ENCODE measurements at places on chromosomes 7 and 10.

DNA sequence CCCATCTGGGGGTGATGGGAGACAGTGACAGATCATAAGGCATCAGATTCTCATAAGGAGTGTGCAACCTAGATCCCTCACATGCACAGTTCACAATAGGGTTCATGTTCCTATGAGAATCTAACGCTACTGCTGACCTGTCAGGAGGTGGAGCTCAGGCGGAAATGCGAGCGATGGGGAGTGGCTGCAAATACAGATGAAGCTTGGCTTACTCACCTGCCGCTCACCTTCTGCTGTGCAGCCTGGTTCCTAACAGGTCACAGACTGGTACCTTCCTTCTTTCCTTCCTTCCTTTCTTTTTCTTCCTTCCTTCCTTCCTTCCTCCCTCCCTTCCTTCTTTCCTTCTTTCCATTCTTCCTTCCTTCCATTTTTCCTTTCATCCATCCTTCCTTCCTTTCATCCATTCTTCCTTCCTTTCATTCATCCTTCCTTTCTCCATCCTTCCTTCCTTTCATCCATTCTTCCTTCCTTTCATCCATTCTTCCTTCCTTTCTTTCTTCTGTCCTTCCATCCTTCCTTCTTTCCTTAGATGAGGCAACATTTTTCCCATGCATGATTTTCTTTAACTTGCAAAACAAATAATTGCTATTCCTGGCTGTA lies 370.0 kb upstream of the AUTS2 start:
- DNase-seq = no peak

DNA sequence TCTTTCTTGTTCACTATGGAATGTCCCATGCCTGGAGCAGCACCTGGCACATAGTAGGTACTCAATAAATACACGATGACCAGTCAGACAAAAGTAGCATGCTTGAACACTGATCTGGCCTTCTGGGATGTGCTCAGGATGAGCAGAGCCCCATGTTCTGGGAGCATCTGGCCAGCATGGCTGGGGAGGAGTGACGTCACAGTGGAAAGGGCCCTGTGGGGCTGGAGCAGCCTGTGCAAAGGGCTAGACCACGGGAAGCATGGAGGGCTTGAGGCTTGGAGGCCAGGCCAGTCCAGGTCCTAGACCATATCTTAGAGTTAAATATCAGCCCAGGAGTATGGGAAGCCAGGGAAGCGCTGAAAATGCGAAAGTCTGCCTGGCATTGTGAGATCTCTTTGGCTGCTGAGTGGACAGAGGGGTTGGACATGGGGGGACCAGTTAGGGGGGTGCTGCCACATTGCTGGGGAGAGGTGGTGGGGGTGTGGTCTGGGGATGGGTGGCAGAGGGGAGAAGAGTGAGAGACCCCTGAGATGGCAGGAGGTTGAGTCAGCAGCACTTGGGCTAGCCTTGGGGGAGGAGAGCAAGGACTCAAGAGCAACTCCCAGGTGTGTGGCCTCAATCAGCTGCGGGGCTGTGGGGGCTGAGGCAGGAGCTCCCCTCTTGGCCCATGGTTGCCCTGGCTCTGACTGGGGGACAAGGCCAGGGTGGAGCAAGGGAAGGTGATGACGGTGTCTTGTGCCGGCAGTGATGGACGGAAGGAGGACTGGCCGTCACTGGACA lies 34.9 kb downstream of the ZCCHC24 start:
- DNase-seq = no peak

DNA sequence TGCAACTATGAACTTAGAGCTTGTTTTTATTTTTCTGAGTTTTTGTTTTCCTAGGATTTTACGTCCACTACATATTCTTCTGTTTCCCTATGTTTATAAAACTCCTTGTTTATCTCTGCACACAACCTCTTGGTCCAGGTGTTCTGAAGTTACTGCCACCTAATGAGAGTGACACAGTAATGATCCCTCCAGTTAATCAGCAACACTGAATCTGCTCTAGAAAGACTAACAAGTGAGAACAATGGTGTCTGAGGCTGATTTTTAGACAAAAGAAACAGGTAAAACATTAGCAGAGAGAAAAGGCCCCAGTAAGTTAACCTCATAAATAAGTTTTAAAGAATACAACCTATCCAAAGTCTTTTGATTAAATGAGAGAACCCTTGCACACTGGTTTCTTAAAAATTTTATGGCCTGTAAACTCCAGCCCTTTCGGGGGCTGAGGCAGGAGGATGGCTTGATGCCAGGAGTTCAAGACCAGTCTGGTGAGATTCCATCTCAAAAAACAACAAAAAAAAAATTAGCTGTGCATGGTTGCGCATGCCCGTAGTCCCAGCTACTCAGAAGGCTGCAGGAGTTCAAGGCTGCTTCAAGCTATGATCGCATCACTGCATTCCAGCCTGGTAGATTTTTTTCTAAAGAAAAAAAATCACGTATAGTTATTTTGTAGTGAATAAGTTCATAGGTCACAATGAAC lies 397.6 kb downstream of the MAGI2 start:
- DNase-seq = no peak

DNA sequence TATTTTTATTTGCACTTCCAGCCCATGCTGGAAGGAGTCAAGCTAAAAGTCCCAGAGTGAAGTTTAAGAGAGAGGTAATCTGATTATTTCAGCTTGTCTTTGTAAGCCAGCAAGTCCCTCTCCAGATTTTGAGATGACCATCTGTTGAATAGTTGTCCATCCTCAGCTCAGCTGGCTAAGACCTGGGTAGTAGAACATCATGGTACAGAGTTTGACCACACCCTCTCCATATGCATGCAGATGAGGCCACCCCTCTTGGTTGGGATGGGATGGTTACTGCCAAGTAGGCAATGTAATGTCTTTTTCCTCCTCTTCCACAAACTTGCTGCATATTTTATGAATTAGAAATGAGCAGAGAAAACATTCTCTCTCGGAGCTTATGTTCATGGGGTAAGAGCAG lies 639.8 kb downstream of the SORCS3 start:
- no peak for DNase-seq

GRCh38 chr10:79052291-79053080 lies 16.3 kb upstream of the ZMIZ1 start:
- DNase-seq = peak; percentile 36

- DNase-seq = no peak
These were observed 17.6 kb upstream of the MICALL2 start for GRCh38 chr7:1476859-1477258.

- DNase-seq = no peak
These were observed 334.1 kb downstream of the HPSE2 start for GRCh38 chr10:98901441-98902110.

GRCh38 chr7:81926154-81926553 lies 156.3 kb upstream of the HGF start:
- no peak for DNase-seq

DNA sequence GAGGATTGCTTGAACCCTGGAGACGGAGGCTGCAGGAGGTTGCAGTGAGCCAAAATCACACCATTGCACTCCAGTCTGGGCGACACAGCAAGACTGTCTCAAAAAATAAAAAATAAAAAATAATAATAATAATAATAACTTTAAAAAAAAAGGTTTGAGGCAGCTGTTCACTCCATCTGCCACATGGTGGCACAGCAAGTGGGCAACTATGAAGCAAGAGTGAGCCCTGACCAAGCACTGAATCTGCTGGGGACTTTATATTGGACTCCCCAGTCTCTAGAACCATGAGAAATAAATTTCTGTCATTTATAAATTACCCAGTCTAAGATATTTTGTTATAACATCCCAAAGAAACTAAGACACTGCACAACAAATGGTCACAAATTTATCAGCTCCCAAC lies 14.6 kb upstream of the BRI3 start:
- no peak for DNase-seq

DNA sequence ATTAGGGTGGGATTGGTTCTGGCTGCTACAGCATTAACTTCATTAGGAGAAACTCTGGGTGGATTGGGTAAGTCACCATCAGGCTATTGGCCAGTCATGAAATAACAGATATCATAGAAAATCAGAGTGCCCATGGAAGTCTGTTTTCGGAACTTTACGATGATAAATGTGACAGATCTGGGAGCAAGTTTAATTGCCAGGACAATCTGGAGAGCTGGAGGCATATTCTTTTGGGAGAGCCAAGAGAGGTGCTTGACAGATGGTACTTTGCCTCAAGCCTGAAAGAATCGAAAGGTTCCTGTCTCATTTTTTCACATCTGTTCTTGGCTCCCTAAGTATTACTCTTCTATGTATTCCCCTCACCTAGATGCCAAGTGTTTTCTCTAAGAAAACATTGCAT lies 369.9 kb downstream of the CNTNAP2 start:
- no peak for DNase-seq

GRCh38 chr10:63720072-63720537 lies 198.9 kb downstream of the REEP3 start:
- DNase-seq = peak; percentile 64

DNA sequence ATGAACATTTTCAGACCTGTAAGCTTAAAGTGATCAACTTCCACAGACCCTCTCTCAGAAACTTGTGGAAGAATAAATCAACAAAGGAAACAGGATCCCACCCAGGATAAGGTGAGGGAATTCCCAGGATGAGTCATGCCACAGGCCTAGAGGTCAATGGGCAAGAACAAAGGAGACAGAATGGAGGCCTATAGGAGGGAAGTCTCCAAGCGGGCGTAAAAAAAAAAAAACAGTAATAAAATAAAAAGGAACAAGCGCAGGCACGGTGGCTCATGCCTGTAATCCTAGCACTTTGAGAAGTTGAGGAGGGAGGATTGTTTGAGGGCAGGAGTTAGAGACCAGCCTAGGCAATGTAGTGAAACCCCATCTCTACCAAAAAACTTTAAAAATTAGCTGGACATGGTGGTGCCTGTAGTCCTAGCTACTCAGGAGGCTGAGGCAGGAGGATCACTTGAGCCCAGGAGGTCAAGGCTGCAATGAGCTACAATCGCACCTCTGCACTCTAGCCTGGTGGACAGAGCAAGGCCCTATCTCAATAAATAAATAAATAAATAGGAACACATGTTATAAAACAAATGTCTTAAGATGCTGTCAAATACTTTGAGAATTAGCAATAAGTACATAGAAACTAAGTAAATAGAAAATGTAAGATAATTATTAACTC lies 8.4 kb downstream of the SORBS1 start:
- DNase-seq = no peak

DNA sequence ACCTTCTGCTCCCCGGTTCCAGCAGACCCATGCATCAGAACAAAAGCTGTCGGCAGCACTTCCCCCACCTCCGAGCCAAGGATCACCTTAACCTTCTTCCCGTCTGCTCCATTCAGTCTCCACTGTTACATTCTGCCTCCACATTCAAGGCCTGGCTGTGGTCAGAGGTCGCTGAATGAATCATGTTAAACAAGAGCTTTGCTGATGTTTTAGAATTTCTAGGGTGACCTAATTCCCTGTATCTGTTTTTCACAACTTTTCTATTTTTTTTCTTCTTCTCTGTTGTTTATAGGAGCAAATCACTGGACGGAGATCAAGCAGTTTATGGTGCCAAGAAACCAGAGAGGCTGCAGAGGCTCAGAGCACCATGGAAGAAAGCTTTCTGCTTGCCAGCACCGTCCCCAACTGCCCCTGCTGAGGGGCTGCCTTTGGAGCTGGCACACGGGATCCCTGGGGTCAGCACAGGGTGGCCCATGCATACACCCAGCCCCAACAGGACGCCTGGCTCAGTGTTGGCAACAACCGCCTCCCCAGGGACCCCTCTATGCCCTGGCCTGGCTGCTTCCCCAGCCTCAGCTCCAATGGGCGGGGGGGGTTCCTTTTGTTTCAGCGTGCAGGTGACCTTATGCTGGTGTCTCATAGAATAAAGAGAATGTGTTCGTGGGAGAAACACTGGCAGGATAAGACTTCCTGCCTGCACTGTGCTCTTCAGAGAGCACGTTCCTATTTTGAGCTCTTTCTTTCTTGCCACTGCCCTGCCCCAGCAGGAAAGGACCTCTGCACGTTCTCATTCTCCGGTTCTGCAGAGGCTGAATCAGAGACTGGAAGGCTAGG lies 182.7 kb upstream of the LYZL2 start:
- no peak for DNase-seq

GRCh38 chr7:127189074-127189473 lies 63.7 kb downstream of the GRM8 start:
- DNase-seq = peak; percentile 80

GRCh38 chr10:131929122-131929845 lies 28.5 kb downstream of the PPP2R2D start:
- no peak for DNase-seq

GRCh38 chr7:67731704-67732103 lies 735.1 kb downstream of the TYW1 start:
- DNase-seq = no peak

GRCh38 chr7:133024596-133024995 lies 57.3 kb downstream of the CHCHD3 start:
- no peak for DNase-seq

- DNase-seq = peak; percentile 99
These were observed 17.6 kb upstream of the FLNC start for GRCh38 chr7:128812514-128813168.

- DNase-seq = no peak
These were observed 129.7 kb downstream of the GPAM start for GRCh38 chr10:112053895-112054294.
